Left lung (tissue), 14 donors: ENCODE measurements at places on chromosomes 2 and 18. TPM values are rescaled to one million over a fixed set of nuclear protein-coding genes. Genes with fewer than 3 reads are reported as not detected.

GALNT5 gene
- 59.4 TPM for total RNA-seq

DNA sequence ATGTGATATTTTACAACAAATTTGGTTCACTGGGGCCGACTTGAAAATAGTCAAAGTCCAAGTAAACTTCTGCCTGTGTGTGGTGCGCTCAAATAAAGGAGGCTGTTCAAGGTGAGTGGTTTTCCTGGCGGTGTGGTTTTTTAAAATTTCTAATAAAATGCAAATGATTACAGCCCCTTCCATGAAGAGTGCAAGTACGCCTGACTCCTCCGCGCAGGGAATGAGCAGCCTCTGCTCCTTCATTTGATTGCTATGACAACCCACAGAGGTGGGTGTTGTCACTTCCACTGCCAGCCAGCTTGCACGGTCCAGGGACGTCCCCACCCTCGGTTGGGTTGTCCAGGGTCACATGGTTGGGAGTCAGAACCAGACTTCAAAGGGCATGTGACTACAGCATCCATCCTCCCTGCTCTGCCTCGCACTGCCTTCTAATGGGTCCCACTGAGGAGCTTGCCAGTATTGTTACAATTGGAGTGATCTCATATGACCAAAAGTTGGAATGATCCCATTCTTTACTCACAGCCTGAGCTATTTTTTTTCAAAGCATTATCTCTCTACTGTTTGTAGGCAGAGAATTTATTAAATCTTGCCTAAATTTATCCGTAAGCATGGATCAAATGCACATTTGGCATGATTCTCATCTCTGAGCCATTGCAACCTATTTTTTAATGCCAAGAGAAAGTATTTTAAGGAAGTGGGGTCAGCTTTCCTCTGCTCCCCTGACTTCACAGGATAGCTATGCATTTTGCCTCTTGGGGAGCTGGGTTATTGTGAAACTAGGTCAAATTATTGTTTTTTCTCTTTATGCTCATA is 121.3 kb downstream of the AGAP1 start:
- H3K4me1 ChIP-seq: no peaks in the 10 kb centered on the region
- no peak for DNase-seq

GPR75 gene
- 1.3 TPM for total RNA-seq

- H3K4me1 ChIP-seq: peaks cover 5% of the 10 kb centered on the region
- no peak for DNase-seq
- H3K27ac ChIP-seq: peak overlapping the region; percentile 53
- H3K27me3 ChIP-seq: no peaks in the 10 kb centered on the region
These were observed 97.8 kb downstream of the B3GNT2 start for GRCh38 chr2:62293490-62294271.

SAG gene
- total RNA-seq: not detected

MEP1B gene
- not detected for total RNA-seq

GRCh38 chr2:109331896-109332848 is 203.2 kb downstream of the SH3RF3 start:
- H3K27ac ChIP-seq: peak overlapping the region; percentile 80
- H3K27me3 ChIP-seq: peaks cover 10% of the 10 kb centered on the region
- H3K36me3 ChIP-seq: no peaks in the 10 kb centered on the region
- H3K4me1 ChIP-seq: peaks cover 17% of the 10 kb centered on the region

LBX2 gene
- total RNA-seq: 1.6 TPM

- DNase-seq: no peak
- H3K27ac ChIP-seq: no peak overlapping the region
- H3K27me3 ChIP-seq: no peaks in the 10 kb centered on the region
- peaks cover 3% of the 10 kb centered on the region for H3K36me3 ChIP-seq
These were observed 88.1 kb downstream of the TTC27 start for GRCh38 chr2:32715981-32716380.
